ENCODE measurements at places on chromosomes 4 and X.
A peak's percentile ranks its signal among the peaks of the same experiment; 100 is the strongest.

- no peak for DNase-seq
Measured at GRCh38 chr4:128220286-128221235, 67.1 kb downstream of the PGRMC2 start.

GRCh38 chr4:97942951-97943350 lies 200.3 kb downstream of the STPG2 start:
- DNase-seq = no peak

DNA sequence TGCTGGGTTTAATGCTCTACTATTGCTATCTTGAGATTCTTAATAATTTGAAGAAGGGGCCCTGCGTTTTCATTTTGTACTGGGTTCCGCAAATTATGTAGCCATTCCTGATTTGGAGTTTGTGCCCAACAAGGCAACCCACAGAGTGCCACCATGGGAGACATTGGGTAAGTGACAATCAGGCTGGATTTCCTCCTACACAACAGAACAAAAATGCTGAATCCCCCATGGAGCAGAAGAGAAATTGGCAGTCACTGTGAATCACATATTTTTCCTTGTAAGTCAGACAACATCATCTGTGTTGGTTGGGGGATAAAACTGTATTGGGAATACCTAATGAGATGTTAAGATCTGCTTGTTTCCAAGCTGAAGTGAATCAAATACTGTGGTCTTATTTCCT lies 80.9 kb downstream of the CNGA2 start:
- DNase-seq = no peak

GRCh38 chrX:118058924-118059323 lies 57.7 kb downstream of the KLHL13 start:
- DNase-seq = no peak

GRCh38 chr4:925171-925570 lies 6.9 kb downstream of the GAK start:
- no peak for DNase-seq

GRCh38 chrX:132986556-132986955 lies 28.1 kb upstream of the HS6ST2 start:
- DNase-seq = no peak

DNA sequence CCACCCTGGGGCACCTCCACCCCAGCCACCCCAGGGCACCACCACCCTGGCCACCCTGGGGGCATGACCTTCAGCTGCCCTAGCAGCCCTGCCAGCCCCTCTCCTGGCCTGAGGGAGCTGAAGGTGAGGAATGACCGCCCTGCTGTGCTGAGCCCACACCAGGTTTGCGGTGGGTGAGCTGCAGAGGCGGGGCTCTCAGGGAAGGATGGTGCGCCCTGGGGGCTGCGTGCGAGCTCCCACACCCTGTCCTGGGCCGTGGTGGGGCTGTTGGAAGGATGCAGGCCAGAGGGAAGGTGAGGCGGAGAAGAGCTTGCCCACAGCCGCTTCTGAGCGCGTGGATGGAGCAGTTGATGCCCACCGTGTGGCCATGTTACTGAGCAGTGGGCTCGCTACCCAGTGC lies 17.7 kb downstream of the UVSSA start:
- no peak for DNase-seq

GRCh38 chr4:14568351-14568750 lies 433.9 kb upstream of the CPEB2 start:
- no peak for DNase-seq

- DNase-seq = no peak
Measured at GRCh38 chrX:129108936-129109335, 414.4 kb downstream of the SMARCA1 start.

GRCh38 chr4:190017357-190018200 lies 9.5 kb downstream of the FRG2 start:
- peak; percentile 11 for DNase-seq

DNA sequence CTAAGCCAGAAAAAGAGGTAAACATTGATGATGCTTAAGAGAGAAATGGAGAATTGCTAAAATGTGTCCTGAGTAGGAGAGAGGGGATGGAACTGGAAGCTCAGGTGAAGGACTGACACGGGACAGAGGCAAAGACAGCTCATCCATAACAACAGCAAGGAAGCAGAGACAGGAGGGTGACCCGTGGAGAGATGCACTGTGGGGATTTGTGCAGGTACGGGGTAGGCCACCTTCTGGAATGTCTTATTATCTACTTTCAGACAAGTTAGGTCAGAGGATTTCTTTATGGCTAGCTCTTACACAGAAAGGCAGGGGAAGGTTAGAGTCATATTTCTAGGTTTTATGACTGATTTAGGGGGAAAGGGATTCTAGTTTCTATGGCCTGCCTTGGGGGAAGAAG lies 31.7 kb downstream of the RXFP1 start:
- DNase-seq = no peak

DNA sequence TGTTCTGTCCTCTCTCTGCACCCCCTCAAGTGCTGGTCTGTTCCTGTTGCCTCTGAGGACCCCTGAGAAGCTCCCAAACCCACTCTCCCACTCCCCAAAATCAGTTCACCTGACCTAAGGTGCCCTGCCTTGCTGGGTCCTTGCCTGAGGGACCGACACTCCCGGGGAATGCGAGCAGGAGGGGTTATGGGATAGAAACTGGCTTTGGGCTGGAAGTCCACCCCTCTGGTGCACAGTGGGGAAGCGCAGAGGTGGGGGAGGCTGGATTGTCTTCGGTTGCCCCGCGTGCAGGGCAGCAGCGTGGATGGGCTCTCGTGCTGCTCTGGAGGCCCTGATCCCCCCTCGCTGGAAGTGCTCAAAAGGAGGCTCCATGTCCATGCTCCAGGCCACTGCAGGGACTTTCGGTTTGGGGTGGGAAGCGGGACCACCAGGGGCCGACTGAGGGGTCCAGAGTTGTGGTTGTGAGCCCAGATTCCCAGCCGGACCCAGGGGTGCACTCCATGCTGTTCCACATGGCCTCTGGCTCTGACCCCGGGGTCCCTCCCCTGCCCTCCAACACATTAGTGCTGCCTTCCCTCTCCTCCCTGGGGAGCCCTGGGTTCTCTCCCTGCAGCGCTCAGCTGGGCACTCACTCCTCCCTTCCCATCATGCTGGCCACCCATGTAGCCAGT lies 7.6 kb downstream of the SORCS2 start:
- no peak for DNase-seq

DNA sequence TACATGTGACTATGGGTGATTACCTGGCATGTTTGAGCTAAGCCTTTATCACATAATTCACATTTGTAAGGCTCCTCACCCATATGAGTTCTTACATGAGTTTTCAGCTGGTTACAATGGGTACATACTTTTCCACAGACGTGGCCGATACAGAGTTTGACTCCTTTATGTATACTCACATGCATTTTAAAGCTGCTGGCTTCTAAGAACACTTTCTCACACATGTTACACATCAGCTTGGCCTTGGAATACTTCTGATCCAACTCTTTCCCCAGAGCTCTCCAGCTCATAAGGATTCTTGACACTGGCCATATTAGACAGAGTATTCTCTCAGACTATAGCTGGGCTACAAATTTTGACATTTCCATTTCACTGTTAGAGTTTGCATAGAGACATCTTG lies 66.3 kb downstream of the TAB3 start:
- no peak for DNase-seq

- no peak for DNase-seq
Measured at GRCh38 chr4:7624396-7624980, 189.8 kb upstream of the PSAPL1 start.
